ENCODE measurements at places on chromosomes 12 and 14.
A peak's percentile ranks its signal among the peaks of the same experiment; 100 is the strongest.

- peak; percentile 22 for DNase-seq
Observed at GRCh38 chr14:56490379-56490778, 89.2 kb upstream of the TMEM260 start.

GRCh38 chr12:119692997-119693396 lies 25.1 kb downstream of the PRKAB1 start:
- peak; percentile 72 for DNase-seq

DNA sequence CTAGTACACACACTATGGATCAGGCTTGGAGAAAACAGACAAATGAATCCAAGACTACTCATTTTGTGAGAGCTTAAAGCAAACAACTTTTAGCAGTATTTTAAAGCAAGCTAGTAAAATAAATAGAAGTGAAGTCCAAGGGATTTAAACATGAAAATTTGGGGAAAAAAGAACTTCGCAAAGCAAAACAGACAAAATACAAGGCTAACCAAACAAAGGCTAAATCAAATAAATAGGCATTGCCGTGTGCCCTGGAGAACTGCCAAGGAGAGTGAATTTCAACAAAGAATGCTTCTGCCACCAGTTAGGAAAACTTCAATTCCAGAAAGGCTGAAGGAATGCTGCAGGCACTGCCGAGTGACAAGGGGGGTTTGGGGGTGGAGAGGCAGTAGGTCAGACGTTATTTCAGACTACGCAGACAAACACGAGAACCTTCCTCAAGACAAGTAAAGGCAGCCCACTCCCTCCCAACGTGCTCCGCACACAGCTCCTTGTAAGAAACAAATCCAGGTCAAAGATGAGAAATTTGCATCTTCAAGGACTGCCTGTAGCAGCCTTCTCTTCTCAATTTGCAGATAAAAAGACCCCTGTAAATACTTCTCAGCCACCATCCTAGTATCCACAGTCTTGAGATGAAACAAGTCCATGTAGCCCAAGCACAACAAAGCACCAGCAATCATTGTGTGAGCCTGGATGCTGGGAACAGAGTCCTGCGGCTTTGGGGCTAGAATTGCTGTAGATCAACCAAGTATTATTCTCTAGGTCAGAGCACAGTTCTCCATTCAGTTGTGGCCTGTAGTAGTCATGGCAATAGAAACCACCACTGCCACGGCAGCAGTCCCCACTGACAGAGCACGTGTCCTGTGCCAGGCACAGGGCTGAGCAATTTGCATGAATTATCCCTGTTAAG lies 43.3 kb downstream of the EFCAB11 start:
- DNase-seq = peak; percentile 84

- DNase-seq = no peak
Observed at GRCh38 chr12:46470036-46470627, 97.6 kb upstream of the SLC38A2 start.

DNA sequence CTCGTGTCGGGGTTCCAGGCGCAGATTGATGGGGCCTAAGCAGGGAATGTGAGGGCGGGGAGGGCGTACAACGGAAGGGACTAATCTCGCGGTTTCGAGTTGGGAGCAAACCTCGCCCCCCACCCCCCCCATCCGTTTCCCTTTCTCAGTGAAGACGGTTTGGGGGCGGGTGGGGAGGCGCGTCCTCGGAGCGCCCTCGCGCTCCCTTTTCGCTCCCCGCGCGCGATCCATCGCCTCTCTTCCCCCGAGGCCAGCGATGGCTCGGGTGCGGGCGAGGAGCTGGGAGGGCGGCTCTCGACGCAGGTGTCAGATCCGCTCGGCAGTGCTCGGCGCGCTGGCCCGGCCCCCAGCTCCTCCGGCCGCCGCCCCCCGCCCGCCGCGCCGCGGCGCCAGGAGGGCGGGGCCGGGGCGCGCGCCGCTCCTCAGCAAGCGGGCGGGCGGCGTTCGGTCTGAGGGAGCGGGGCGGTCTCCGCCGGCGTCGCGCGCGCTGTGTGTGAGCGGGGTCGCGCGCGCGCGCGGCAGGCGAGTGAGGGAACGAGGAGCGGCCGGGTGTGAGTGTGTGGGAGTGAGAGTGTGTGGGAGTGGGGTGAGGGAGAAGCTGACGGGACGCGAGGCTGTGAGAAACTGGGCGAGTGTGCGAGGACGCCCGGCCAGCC lies at the start of gene RIMKLB:
RIMKLB (plus strand) TSS at position 516 of the 656 bp plus-strand sequence. CDS start 15,876 bp downstream, outside the sequence.
- peak; percentile 70 for DNase-seq

DNA sequence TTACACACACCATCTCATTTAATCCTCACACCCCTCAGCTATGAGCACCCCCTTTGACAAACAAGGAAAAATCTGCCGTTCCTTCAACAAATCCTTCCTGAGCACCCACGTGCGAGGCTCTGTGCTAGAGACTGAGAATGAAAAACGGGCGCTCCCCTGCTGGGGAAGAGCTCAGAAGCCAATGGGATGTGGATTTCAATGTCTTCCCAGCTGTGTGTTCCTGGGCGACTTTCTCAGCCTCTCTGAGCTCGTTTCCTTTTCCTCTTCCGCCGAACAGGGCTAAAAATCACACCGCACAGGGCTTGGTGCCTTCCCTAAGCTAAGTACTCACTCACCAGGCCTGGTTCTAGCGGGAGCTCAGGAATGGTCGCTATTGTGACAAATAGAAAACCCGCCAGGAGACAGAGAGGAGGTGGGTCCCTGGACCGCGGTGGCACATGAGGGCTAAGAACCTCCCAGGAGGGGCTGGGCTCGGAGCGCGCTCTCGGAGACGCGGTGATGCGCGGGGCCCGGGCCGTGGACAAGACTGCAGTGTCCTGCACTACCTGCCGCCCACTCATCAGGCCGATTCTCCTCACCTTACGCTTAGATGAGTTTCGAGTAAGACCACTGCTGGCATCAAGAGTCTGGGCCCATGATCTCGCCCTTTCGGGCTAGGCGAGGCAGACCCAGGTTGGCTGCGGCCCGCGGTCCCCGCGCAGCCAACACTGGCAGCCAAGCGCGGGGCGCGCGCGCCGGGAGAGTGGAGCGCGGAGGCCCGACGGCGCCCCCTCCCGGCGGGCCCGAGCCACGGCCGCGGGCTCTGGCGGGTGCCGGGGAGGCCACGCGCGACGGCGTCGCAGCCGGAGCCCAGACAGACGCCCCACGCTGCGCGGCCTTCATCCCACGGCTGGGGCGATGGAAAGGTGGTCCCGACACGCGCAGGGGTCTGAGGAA lies 17.0 kb downstream of the ZDHHC22 start:
- no peak for DNase-seq

DNA sequence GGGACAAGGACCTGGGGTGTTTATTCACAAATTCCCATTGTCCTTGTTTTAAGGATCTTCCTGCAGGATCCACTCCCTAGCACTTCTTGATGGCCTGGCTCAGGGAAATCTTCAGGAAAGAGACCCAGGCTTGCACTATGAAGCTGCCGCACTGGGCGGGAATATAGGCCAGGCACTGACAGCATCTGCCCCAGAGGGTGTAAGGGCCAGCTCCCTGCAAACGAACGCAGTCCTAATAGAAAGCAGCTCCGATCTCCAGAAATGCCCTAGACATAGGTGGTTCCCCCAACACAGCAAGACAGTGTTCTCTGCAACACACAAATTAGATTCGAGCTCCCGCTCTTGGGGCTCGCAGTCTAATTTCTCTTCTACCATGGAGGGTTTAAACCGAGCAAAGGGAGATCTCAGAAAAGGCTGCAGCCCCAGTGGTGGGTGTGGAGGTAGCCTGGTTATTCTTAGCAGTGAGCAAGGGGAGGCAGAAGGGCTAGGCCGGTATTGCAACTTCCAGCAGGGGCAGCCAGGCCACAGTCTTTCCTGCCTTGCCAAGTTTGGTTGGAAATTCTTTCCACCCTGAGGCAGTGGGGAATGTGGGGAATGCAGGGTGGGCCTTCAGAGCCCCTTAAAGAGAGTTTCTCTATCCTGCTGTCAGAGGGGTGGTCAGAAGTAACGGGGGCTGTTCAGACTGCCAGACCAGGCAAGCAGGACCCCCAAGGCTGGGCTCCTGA lies 16.1 kb upstream of the WSCD2 start:
- no peak for DNase-seq

GRCh38 chr12:43078976-43079375 lies 473.0 kb downstream of the ADAMTS20 start:
- no peak for DNase-seq

DNA sequence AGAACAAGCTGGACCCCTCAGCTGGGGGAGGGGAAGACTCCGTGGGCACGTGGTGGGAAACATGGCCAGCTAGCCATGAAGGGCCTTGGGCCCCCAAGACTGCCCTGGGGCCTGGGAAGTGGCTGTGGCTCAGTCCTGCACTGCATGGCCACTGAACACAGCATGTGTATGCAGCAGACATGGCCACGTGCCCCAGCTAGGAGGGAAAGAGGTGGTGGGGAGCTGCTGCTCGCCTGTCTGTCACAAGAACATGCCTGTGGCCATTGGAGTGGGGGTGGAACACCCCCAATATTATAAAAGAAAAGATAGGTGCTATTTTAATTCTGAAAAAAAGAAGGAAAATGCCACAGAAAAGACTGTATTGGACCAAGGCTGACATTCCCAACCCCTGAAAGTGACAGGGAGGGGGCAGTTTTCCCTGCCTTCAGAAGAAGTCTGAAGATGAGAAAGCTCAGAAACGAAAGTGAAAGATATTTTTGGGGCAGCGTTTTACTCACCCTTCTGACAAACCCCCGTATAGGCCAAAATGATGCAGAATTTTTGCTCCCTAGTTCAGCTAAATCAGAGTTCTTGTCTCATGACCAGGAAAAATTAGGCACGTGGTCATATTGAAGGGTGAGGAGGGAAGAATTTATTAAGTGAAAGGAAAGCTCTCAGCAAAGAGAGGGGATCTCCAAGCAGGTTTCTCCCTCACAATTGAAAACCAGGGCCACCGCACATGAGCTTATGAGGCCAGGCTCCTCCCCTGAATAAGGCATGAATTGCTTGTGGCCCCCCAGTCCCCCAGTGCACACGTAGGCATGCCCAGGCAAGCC lies 35.2 kb upstream of the PCNX1 start:
- DNase-seq = no peak

- DNase-seq = peak; percentile 17
Observed at GRCh38 chr14:32343926-32344430, 14.9 kb downstream of the AKAP6 start.

DNA sequence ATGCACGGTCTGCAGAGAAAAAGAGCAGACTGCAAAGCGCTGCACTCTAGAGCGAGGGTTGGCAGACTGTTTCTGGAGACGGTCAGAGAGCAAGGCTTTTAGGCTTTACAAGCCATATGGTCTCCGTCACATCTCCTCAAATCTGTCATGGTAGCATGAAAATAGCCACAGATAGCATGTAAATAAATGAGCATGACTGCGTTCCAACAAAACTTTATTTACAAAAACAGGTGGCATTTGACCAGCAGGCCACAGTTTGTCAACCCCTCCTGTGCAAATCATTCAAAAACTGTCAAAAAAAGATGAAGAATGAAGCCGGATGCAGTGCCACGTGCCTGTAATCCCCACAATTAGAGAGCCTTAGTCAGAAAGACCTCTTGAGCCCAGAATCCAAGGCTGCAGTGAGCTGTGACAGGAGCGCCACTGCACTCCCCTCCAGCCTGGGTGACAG lies 18.9 kb downstream of the SYNE3 start:
- no peak for DNase-seq

GRCh38 chr14:64790478-64790877 lies 86.3 kb downstream of the PLEKHG3 start:
- no peak for DNase-seq

GRCh38 chr12:42370013-42370412 lies 44.0 kb downstream of the PPHLN1 start:
- no peak for DNase-seq

DNA sequence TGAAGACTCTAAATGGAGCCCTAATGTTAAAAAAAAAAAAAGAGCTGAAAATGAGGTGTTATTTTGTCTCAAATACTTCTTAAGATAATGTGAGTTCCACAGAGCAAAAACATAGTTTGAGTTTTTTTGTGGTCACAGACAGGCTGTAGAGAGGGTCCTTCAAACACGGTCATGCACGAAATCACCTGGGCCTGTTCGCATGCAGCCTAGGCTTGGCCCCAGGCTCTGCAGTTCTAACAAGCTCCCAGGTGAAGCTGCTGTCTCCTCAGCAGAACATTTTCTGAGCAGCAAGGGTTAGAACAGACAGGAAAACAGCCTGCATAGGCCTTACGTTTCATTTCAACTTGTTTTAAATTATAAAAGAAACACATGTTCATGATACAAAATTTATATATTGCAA lies 65.4 kb upstream of the TBPL2 start:
- no peak for DNase-seq

DNA sequence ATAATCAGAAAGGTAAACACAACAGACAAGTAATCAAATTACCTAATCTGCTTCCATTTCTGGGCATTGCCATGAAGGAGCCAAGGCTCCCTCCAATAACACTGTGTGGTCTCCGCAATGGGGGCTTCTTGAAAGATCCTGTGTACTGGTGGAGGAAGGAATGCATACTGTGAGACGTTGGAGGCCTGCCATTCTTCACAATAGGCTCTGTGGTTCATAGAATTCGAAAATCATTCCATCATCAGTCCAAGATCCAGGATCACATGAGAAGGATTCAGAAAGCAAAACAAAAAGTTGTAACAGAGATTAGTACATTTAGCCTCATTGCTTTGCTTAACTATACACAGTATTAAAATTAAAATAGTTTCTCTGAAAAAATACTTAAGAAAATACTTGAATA lies 76.3 kb downstream of the CDK17 start:
- no peak for DNase-seq
